ENCODE measurements at places on chromosomes 16 and 17.

GRCh38 chr16:18792836-18793433 is 2.8 kb upstream of the RPS15A start:
- no peak for DNase-seq

GRCh38 chr17:48187872-48188608 is 80.5 kb downstream of the SNX11 start:
- DNase-seq: no peak

- no peak for DNase-seq
Measured at GRCh38 chr16:71726476-71727315, 2.2 kb upstream of the PHLPP2 start.

DNA sequence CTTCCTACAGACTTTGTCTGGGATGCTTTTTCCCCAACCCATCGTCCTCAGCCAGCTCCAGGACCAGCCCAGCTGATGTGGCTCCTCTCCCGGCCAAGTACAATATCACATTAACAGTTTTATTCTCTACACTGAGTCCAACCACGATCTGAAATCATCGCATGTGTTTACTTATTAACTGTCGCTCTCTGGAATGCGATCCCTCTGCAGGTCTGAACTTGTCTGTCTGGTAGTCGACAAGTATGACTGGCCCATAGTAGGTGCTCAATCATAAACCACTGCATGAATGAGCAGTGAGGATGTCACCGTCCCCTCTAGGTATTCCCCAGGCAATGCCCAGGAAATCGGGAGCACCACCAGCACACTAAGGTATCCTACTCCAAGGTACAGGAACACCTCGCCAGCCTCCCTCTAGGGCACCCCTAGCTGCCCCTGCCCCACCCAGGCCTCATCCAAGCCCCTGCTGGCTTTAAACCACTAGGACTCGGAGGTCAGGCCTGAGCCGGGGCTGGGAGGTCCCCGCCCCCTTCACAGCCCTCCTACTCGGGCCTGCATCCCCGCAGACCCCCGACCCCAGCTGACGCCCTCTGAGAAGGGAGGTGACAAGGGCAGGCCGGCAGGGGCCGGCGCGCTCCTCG is 27.7 kb downstream of the RTN4RL1 start:
- DNase-seq: no peak

- no peak for DNase-seq
Measured at GRCh38 chr17:15442311-15443180, 24.9 kb downstream of the CDRT4 start.

DNA sequence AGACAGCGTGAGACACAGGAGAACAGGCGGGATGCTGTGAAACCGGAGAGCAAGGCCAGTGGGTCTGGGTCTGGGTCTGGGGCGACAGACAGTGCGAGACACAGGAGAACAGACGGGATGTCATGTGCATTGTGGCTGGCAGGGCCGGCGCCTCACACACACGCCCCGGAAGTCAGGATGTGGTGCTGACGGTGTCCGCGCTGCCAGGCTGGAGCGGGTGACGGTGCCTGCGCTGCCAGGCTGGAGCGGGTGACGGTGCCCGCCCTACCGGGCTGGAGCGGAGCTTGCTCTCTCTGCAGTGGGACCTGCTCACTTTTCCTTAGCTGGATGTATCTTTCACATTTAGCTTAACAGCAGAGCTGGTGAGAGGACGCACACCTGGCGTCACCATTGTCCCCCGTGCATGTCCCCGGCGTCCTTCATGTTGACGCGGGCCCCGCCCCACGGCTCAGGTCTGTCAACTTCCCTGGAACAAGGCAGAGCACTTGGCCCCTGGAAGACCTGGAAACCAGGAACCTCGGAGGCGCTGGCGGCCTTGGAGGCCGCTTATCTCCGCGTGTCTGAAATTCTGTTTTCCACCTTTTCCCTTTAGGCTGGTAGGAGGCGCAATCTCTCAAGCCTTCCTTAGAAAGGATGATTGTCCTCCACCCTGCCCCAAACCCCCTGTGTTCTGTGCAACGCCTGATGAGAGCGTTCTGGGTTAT is 43.0 kb upstream of the ZNF750 start:
- peak; percentile 88 for DNase-seq

GRCh38 chr16:27198451-27199234 is 4.7 kb upstream of the KDM8 start:
- no peak for DNase-seq

DNA sequence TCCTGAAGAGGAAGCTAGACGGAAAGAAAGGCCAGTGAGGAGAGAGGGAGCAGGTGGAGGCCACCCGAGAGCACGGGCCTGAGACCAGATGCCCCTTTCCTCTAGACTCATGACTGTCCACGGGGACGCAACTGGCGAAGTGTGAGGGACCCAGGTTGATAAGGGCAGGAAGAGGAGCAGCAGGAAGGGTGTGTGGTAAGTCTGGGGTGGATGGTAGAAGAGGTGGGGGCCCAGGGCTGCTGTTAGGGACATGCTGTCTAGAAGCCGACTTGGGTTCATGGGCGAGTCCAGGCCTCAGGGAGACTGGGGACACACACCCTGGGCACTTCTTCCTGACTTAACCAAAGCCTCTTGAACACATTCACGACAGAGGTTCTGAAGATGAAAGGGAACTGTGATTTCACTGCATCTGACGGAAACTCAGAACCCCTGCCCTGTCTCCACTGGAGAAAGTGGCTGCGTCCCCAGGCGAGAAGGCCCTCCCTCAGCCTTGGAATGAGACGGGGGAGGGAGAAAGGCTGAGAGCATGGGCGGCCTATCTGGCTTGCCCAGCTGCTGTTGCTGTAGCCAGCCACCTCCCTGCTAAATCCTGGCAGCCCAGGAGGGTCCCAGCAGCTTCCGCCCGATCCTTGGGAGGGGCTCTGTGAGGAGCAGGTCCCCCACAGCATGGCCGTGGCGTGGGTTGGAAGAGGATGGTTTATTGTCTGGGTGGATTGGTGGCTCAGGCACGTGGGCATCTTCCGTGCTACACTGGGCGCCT is 6.0 kb downstream of the HIC1 start:
- no peak for DNase-seq

- DNase-seq: no peak
Measured at GRCh38 chr17:57356153-57356718, 99.9 kb downstream of the MSI2 start.

DNA sequence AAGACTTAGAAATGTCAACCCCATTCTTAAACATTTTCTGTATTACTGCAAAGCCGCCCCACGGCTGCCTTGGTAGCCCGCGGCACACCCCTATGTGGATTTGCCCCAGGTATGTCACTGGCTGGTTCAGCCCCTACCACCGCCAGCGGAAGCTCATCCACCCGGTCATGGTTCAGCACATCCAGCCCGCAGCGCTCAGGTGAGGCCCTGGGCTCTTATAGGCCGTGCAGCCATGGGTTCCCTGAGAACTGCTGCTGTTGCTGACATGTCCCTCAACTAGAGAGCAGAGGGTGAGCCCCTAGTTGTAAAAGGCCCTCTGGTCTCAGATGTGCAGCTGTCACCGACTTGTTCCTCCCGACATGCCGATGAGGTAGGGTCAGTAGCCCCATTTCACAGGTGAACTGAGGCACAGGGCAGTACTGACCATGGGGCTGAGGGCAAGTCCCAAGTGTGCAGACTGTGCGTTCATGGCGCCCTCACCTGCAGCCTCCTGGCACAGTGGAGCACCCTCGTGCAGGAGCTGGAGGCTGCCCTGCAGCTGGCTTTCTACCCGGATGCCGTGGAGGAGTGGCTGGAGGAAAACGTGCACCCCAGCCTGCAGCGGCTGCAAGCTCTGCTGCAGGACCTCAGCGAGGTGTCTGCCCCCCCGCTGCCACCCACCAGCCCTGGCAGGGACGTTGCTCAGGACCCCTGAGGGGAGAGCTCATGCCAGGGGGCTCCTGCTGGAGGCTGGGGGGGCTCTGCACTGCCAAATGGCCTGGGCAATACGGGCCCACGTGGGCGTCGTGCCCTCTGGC is 8.7 kb downstream of the CYBC1 start:
- DNase-seq: no peak

GRCh38 chr16:1863681-1864460 is 8.1 kb downstream of the MEIOB start:
- DNase-seq: no peak

- peak; percentile 71 for DNase-seq
Measured at GRCh38 chr17:50055426-50056216, at the start of gene ITGA3. Gene ITGA3 (plus strand): TSS chr17:50056110. CDS start chr17:50056440, 330 bp downstream.

- DNase-seq: no peak
Measured at GRCh38 chr17:46742565-46743270, 75.8 kb downstream of the WNT3 start.

DNA sequence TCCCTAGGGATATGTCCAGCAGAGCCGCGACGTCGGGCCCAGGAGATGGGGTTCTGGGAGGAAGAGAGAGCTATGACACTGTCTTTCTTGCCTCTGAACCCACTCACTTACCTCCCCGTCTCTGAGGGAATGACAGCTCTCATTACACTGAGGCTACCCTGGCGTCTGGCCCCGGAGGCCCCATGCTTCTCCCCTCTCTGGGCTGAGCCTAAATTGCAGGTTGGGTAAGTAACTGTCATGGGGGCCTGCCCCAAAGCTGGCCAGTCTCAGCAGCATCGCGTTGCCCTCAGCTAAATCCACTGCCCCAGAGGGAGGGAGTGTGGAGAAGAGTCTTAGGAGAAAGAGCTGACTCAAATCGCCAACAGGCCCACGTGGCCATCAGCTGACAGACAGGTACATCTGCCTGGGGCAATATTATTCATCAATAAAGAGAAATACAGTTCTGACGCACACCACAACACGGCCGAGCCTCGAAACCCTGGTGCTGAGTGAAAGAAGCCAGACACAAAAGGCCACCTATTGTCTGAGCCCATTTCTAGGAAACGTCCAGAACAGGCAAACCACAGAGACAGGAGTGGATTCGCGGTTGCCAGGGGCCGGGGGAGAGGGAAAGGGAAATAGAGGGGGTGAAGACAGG is 156.4 kb downstream of the C16orf95 start:
- no peak for DNase-seq

- no peak for DNase-seq
Measured at GRCh38 chr16:85449191-85449884, 163.8 kb upstream of the GSE1 start.

- no peak for DNase-seq
Measured at GRCh38 chr17:81371910-81372760, 23.1 kb upstream of the BAHCC1 start.

DNA sequence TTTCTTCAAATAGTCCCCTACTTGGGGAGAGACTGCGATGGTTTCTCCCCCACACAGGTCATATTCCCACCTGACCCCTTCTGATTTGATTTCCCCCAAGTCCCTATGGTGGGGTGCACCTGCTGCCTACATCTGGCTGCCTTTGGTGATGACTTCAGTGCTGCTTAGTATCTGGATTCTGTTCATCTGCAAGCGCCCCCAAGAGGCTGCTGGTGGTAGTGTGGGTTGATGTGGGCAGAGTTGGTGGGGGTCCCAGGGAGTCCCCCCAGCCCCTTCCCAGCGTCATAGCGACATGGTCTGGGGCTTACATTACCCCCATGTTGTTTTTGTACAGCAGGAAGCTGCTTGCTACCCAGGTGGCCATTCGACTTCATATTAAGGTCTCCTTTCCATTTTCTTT is 99.2 kb downstream of the NTN1 start:
- no peak for DNase-seq

Measured in activated CD4-positive, alpha-beta memory T cell treated with anti-CD3 and anti-CD28 coated beads, Interleukin-2, amount 10 ng/mL, durations not matched to agents 7 days and 5 days (primary cell).